HAP-1 (cell line): ENCODE measurements at places on chromosomes 11 and 22.

DNA sequence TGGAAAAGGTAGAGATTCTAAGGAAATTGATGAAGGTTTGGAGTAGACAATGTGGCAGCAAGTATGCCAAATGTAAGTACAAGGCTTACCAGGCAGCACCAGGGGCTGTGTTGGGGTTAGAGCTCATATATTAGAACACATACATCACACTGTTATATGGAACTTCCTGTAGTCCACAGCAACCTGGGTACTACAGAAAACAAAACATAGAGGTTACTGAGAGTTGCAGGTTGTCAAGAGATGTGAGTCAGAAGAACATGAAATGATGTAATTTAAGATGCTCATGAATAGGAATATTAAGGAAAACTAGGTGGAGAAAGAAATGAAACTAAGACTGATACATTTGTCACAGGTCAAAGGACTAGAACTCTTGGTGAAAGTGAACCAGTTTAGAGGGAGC lies 22.0 kb downstream of the FAT3 start:
- no peak for DNase-seq

GRCh38 chr11:30889143-30889794 lies 303.1 kb upstream of the MPPED2 start:
- DNase-seq = no peak

DNA sequence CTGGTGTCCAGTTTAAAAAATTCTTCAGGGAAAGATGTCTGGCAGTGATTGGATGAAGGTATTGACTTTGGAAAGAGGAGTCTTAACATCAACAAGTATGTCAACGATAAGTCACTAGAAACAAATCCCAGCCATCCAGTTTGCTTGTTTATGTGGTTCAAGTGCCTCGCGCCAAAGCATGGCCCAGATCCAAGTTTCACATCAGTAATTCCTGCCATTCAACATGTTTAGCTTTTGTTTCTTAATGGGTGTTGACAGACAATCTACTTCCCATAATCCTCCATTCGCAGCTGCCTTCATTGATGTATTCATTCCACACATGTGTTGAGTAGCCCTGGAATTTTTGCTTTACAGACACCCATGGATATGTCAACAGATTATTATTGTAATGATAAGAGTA lies 77.8 kb downstream of the UBASH3B start:
- DNase-seq = peak; percentile 24

GRCh38 chr22:29451863-29452262 lies 13.5 kb downstream of the RFPL1 start:
- no peak for DNase-seq

DNA sequence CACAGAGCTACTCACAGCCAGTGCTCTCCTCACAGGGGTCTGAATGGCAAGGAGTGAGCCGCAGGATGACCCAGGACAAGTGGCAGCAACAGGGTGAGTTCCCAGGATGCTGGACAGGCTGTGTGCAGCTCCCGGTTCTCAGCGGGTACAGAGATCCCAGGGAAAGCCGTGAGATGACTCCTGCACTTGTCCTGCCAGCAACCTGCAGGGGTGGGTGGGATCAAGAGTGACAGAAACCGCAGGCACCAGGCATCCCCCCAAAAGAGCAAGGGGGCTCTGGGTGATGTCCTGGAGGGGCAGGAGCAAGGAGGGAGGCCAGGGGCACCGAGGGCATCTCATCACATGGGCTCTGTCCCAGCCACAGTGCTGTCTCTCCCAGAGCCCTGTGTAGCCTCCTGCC lies 15.9 kb upstream of the PRODH start:
- DNase-seq = no peak

DNA sequence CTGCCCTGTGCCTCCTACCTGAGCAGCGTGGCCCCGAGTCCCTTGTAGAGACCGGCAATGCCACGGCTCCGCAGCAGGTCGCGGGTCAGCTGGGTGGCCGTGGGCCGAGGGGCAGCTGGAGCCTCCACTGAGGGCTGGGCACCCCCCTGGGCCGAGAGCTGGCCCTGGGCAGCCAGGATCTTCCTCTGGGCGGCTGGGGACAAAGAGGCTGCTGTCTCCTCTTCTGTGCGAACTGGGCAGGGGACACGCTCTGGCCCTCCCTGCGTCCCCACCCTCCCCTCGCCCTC lies 2.6 kb upstream of the CEND1 start:
- DNase-seq = no peak

- no peak for DNase-seq
These were observed 97.1 kb downstream of the TSPAN18 start for GRCh38 chr11:44823868-44824267.

DNA sequence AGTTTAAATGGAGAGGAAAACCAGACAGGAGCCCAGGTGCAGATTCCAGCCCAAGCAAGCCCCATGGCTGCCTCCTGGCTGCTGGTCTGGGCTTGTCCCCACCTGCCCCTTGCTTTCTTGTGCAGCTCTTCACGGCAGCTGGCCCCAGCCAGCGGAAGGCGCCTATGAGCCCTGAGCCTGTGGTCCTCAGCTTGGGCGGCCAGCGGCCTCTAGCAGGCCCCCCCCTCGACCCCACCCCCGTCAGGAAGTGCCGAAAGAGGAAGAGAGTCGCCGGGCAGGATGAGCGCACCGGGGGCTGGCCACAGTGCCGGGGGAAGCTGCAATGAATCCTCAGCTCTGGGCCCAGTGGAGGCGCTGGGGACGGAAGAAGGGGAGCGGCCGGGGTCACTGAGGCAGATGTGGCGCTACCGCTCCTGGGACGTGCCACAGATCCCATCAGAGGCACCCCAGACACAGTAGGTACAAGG lies 2.1 kb upstream of the DGKZ start:
- DNase-seq = no peak

- DNase-seq = no peak
These were observed 85.9 kb downstream of the TIMP3 start for GRCh38 chr22:32887324-32887980.

- no peak for DNase-seq
These were observed 40.3 kb upstream of the RASSF10 start for GRCh38 chr11:12968826-12969225.

- peak; percentile 93 for DNase-seq
These were observed 33.1 kb downstream of the MTMR3 start for GRCh38 chr22:29916007-29916544.

DNA sequence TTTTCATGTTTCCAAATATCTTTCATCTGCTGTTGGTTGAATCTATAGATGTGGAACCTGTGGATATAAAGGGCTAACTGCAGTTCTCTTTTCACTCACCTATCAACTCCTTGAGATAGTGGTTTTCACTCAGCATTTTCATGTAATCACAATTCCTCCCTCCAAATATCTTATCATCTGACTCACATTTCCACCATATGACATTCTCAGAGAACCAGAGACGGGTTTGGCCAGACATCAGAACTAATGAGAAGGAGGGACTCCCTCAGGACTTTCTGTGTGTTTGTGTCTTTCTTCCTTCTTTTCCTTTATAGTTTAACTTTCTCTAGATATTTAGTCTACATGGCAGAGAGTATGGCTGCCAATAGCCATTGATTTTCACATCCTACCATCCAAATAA lies 134.8 kb upstream of the DDI1 start:
- no peak for DNase-seq

- no peak for DNase-seq
These were observed 40.9 kb upstream of the MYEOV start for GRCh38 chr11:69253028-69253427.

DNA sequence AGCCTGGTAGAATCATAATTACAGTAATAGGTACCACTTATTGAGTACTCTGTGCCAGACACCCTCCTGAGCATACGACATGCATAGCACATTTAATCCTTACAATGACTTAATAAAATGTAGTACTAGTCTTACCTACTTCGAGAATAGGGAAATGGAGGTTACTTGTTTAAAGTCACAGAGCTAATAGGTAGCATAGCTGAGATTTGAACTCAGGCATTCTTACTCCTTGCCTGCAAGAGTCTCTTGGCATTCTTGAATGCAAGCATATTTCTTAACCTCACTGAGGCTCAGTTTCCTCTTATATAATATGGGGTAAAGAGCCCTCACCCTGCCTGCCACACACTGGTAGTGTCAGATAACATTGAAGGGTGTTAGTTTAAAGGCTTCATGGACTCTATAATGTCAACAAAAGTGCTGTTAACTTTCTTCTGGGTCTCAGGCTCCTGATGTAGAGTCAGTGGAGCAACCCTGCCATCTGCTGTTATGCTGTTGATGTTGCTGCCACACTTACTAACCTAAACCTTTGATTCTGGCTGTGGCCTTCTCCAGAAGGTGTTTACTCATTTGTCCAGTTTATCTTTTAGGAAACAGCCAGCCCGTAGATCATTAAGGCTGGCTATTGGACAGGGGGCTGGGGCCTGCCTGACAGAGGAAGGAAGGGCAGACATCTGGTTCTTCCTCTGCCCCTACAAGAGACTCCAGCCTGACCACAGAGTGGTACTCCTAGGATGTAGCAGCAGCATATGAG lies 18.9 kb downstream of the LIMK2 start:
- DNase-seq = no peak

- peak; percentile 26 for DNase-seq
These were observed 179.4 kb downstream of the CADM1 start for GRCh38 chr11:115324581-115325432.

DNA sequence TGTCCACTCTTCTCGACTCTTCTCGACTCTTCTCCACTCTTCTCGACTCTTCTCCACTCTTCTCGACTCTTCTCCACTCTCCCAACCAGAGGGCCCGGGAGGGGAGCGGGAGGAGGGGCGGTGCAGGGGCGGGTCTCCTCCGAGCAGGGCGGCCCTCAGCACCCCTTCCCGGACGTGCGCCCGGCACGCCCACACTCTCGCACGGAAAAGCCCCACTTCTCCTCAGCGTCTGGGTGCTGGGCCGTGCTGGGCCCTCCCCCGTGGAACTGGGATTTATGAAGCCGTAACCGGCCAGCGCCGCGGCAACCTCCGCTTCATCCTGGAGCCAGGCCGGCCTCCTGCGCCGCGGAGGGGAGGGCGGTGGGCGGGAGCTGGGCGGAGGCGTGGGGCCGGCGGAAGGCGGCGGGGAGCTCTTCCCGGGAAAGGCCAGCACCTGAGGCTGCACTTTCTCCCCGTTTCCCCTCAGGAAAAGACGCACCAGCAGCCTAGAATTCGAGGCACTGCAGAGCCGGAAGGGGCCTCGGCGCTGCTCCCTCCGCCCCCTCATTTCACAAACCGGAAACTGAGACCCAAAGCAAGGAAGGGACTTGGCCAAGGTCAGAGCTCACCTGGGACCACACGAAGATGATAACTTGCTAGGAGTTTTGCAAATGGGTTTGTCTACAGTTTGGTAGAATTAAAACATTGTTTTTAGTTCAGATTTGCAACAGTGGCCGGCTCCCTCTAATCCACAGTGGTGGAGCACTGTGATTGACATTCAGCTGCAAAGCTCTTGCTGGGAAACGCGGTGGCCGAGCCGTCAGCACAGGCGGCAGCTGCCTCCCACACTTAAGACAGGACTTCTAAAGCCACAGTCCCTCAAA lies 31.6 kb upstream of the JAM3 start:
- DNase-seq = peak; percentile 75

GRCh38 chr22:27125539-27125938 lies 468.2 kb downstream of the MIAT start:
- no peak for DNase-seq

- DNase-seq = no peak
These were observed 8.8 kb downstream of the SLC35F2 start for GRCh38 chr11:107849790-107850189.

DNA sequence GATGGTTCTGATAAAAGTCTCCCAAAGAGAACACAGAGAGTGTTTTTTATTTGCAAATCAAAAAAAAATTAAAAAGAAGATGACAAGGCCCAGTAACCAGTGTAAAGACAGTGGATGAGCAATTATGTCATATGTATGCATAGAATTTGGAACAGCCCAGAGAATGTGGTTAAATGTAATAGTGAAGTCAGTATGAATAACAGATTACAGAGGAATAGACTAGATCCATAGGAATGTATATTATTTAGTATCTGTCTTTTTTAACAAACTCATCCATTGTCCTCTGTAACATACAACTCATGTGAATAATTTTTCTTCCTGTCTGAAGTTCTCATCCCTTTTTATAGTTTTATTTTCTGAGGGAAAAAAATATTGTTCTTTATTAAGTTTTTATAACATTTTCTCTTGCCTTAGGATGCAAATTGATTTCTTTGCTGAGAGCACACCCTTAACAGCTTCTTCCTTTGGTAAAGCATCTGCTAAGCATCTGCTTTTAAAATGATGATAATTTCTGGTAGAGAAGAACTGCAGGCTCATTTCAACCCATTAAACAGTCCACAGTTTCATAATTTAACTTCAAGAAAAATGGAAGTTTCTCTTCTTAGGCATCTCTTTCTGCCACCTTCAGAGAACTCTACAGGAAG lies 266.5 kb upstream of the MTNR1B start:
- no peak for DNase-seq

DNA sequence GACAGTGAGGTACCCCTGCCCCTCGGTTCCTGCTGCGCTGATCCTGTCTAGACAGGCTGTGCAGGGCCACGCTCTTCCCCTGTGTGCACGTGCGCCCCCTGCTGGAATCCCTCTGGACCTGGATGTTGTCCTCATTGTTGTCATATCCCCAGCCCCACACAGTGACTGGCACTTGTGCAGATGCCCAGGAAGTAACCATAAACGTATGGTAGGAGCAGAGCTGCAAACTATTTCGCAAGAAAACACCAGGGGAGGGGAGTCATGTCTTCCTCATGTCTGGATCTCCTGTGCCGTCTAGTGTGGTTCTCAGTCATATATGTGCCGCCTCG lies 114.7 kb downstream of the CRYBB2 start:
- no peak for DNase-seq

- DNase-seq = no peak
These were observed 13.8 kb upstream of the AMOTL1 start for GRCh38 chr11:94754335-94754734.

GRCh38 chr11:110121204-110121603 lies 28.0 kb downstream of the ZC3H12C start:
- no peak for DNase-seq

GRCh38 chr22:49289822-49290679 lies 537.6 kb downstream of the BRD1 start:
- no peak for DNase-seq

- DNase-seq = no peak
These were observed 9.1 kb downstream of the BACE1-AS start for GRCh38 chr11:117300283-117300663.

DNA sequence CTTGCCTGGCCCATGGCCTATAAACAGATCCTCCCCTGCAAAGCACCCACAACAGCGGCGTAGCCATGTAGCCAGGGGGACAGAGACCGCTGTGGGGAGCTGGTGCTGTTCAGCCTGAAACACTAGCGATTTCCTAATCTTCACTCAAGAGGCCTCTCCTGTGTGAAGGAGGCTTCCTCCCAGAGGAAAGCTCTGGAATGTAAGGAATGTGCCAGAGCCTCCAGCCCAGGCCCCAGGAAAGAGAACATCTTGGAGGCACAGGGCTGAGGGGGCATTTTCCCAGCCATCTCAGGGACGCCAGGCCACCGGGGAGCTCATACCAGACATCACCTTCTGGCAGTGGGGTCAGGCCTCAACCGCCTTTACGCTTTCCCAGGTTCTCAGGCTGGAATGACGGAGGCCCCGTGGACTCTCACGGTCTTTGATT lies 24.0 kb downstream of the MIAT start:
- DNase-seq = peak; percentile 27

DNA sequence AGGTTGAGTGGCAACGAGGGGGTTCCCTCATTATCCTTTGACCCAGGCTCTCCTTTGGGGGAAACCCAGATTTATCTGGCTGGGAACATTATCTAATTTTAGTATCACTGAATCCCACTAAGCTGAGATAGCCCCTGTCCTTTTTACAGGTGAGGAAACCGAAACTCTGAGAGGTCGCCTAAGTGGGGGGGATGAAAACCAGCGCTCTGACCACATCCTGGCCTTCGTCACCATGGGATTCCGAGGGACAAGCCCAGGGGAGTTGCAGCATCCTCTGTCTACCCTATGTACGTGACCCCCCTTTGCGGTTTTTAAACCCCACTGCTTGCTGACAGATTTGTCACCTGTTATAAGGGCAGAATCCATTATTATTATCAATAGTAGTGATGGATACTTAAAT lies 61.0 kb downstream of the ISX start:
- no peak for DNase-seq
